CD4-positive, alpha-beta memory T cell (primary cell): ENCODE measurements at places on chromosomes 4 and X. TPM values are rescaled to one million over a fixed set of nuclear protein-coding genes. Genes with fewer than 3 reads are reported as not detected.

The TMSB15C gene
- 2.8 TPM for total RNA-seq

The FAM13A gene
- total RNA-seq = 12.2 TPM

The MAOA gene
- total RNA-seq = 0.09 TPM

The CNKSR2 gene
- total RNA-seq = 8.6 TPM

The PPBP gene
- total RNA-seq = not detected

- no peak for DNase-seq
These were observed 7.3 kb downstream of the SEC24B start for GRCh38 chr4:109440948-109441347.

- no peak for DNase-seq
These were observed 87.5 kb upstream of the PTPN13 start for GRCh38 chr4:86506591-86506990.

- DNase-seq = no peak
These were observed 42.0 kb upstream of the ZXDA start for GRCh38 chrX:57952320-57952678.

GRCh38 chr4:173185847-173186510 is 17.4 kb downstream of the GALNT7 start:
- no peak for DNase-seq

DNA sequence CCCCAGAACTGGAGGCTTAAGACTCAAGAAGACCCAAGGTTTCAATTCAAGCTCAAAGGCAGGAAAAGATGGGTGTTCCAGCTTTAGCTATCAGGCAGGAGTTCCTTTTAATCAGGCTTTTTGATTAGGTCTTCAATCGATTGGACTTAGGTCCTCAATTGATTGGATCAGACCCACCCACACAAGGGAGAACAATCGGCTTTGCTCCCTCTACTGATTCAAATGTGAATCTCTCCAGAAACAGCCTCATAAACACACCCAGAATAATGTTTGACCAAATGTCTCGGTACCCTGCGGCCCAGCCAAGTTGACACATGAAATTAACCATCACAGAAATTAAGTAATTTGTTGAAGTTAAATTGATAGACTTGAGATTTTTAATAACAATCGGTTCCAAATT is 917.1 kb upstream of the FTHL17 start:
- no peak for DNase-seq

DNA sequence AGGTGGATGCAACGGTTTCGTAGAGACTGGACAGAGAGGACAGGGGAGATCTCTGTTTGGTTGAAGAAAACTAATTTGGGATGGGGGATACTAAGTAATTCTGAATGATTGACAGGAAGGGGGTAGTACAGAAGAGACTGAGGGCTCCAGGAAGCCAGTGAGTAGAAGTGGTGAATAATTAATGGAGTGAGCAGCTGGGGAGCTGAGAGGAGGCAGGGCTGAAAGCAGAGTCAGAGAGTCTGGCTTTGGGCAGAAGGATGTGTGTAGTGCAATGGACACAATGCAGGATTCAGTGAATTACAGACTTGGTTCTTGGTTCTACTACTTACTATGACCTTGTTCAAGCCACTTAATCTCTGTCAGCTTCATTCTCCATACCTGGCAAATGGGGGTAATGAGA is 161.7 kb downstream of the RBMX2 start:
- no peak for DNase-seq

GRCh38 chrX:6002056-6002455 is 226.6 kb downstream of the NLGN4X start:
- no peak for DNase-seq

- DNase-seq = no peak
These were observed 76.8 kb upstream of the CPEB2 start for GRCh38 chr4:14925471-14925870.

DNA sequence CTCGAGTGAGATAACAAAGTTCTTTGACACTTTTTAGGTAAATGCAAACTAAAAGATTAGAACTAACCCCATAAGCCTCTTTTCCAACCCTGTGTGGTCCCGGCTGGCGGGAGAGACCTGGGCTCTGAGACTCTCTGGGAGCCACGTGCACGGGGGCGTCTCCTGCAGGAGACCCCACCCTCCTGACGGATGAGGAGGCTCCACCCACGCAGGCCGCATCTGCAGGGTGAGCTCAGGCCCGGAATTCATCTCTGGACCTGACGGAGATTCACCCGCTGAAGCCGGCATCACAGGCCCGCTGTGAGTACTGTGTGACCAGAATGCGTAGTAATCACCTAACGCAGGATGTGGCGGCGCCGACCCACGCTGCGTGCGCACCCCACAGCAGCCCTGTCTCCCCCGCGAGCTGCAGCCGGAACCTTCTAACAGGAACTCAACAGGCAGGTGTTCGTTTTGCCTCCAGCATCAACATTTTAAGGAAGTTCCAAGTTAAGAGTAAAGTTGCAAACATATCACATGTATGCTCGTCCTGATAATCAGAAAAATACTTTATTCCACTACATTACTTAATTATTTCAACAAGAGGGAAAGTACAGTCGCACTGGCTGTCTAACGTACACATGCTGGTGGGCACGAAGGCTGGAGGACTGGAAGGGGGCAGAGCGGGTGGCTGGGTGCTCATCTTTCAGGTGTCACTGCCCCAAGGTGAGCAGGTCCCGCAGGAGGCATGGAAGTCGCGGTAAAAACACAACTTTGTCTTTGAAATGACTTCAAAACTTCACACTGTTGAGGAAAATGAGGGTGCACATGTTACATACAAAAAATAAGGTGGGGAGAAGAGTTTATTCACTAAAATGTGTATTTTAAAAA is 44.5 kb downstream of the FGFRL1 start:
- peak; percentile 87 for DNase-seq

DNA sequence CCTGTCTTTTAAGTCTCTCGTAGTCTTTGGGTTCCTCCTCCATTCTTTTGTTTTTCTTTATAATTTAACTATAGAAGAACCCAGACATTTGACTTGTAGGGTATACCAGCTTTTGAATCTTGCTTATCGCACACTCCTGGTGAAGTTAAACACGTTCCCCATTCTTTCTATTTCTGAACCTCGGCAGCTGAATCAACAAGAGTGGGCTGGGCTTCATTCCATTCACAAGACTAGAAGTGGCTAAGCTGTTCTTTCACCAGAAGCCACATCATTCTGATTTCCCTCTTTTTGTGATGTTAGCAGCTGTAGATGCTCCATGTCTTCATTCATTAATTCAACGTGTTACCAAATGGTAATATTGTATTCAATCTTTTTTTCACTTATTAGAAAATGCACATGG is 167.9 kb downstream of the CORIN start:
- no peak for DNase-seq

DNA sequence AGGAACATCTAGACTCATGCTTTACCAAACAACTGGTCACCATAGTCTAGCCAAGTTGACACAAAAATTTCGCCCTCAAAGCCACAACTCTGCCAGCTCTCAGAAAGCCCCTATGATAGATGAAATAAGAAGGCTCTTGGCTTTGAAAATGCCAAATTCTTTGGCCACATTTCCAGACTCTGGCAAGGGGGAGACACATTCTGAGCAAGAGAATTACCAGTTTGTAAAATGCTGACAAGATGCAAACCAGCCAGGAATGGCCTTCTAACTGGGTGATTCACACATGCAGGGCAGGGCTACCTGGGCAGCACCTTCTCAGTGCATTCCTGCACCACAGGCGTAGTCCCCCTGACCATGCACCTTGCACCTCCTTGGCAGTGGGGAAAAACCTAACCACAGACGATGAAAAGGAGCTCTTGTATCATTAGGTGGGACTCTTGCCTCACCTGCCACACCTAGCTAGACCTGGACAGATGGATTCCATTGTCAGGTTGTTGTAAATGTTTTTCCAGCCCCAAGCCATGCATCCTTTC is 77.4 kb upstream of the CPEB2 start:
- DNase-seq = peak; percentile 15

- no peak for DNase-seq
These were observed 59.4 kb upstream of the GK2 start for GRCh38 chr4:79467246-79467932.

- no peak for DNase-seq
These were observed 20.5 kb upstream of the WDR44 start for GRCh38 chrX:118325453-118325852.
